AG09309 (cell line): ENCODE measurements at places on chromosomes 16 and 17.

GRCh38 chr17:69744512-69745070 is 330.1 kb downstream of the MAP2K6 start:
- DNase-seq, result no peak

- no peak for DNase-seq
Measured at GRCh38 chr16:27495191-27495590, 54.5 kb downstream of the GTF3C1 start.

DNA sequence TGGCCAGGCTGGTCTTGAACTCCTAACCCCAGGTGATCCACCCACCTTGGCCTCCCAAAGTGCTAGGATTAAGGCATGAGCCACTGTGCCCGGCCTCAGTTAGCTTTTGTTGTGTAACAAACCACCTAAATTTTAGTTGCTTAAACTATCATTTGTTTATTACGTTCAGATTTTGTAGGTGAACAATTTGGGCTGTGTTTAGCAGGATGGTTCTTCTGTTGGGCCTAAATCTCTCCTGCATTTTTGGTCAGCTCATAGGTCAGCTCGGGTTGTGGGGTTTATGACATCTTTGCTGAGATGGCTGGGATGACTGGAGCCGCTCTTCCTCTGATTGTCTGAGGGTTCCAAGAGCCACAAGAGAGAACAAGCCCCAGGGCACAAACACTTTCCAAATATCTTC is 21.1 kb upstream of the NLRP1 start:
- DNase-seq, result no peak

DNA sequence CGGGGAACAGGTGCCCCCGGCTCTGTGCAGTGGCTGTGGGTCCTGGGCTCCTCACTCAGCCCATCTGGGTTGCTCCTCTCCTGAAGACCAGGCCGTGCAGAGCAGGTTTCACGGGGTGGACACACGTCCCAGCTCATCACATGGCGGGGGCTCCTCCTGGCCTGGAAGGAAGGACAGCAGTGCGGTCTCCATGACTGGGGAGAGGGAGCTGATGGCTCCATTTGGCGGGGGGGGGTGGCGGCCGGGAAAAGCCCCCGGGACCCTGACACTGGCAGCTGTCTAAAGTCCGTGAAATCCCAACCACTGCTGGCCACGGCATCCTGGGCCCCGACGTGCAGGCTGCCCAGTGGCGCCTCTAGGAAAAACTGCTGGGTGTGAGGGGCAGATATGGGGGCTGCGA is 19.0 kb downstream of the SOX8 start:
- no peak for DNase-seq

GRCh38 chr17:76270127-76270592 is 5.0 kb downstream of the UBALD2 start:
- DNase-seq, result no peak

DNA sequence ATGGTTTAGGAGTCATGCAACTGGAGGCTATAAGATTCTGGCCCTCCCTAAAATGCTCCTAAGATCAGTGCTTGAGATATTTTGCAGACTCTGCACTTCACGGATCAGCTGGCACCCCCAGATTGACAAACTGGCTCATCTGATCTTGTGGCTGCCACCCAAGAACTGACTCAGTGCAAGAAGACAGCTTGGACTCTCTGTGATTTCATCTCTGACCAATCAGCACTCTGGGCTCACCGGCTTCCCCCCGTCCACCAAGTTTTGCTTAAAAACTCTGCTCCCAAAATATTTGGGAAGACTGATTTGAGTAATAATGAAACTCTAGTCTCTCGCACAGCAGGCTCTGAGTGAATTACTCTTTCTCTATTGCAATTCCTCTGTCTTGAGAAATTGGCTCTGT is 26.3 kb upstream of the CCL2 start:
- no peak for DNase-seq

DNA sequence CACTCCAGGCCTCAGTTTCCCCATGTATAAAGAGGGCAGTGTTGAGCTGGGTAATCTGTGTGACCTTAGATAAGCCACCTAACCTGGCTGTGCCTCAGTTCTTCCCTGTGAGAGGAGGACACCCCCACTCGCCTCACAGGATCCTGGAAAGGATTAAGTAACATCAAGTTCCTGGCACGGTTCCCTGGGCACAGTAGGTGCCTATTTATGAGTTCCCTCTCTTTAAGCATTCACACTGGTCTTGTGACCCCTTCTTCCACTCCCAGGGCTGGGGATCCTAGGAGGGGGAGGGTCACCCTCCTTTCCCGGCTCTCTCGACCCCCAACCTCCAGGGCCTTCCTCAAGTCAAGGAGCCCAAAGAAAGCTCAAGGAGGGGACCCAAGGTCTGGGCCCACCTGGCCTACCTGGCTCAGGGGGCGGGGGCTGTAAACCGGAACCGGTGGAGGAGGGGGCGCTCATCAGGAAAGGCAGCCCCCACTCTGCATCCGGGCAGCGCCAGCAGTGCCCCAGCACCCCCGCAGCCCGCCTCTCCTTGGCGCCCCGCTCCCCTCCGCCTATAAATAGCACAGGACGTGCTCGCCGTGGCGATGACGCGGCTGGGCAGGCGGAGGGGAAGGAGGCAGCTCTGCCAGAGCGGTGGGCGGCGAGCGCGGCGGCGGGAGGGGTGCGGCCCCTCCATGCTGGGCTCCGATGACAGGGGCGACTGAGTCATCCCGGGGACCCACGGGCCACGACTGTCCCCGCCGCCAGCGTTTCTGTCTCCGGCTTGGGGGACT is 9.4 kb downstream of the RPL19 start:
- DNase-seq, result no peak

- DNase-seq, result no peak
Measured at GRCh38 chr17:18187821-18188761, 4.5 kb downstream of the ALKBH5 start.

- DNase-seq, result no peak
Measured at GRCh38 chr16:79712276-79712675, 111.7 kb upstream of the MAF start.

DNA sequence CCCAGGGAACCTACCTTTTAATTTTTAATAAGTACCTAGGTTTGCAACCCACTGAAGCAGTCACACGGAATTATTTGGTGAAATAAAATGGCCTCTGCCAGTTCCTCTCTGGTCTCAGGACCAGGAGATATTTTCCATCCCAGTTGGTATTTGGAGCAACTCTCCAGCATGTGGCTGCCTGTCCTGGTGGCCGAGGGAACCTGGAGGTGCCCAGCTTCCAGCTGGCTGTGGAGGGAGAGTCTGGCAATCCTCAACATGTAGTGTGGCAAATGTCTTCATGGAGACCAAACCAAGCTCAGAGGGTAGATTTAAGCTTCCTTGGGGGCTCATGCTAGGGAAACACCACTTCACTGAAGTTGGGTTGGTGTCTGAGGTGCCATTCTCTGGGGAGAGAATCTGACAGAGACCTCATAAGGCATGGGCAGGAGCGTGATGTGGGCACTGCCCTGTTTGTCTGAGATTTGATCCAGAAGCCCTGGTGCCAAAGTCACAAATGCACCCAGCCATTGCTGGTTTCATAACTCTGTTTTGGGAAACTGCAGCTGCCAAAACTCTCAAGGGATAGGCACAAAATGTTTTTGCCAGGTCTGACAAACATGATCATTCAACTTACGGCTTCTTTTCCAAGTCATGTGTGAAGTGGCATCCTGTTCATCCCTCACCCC is 2.8 kb downstream of the MT1X start:
- no peak for DNase-seq

- no peak for DNase-seq
Measured at GRCh38 chr17:74466111-74466827, at the start of gene CD300A. TSS of gene CD300A (plus strand) at chr17:74466634. CDS start at chr17:74466704, 70 bp downstream.

DNA sequence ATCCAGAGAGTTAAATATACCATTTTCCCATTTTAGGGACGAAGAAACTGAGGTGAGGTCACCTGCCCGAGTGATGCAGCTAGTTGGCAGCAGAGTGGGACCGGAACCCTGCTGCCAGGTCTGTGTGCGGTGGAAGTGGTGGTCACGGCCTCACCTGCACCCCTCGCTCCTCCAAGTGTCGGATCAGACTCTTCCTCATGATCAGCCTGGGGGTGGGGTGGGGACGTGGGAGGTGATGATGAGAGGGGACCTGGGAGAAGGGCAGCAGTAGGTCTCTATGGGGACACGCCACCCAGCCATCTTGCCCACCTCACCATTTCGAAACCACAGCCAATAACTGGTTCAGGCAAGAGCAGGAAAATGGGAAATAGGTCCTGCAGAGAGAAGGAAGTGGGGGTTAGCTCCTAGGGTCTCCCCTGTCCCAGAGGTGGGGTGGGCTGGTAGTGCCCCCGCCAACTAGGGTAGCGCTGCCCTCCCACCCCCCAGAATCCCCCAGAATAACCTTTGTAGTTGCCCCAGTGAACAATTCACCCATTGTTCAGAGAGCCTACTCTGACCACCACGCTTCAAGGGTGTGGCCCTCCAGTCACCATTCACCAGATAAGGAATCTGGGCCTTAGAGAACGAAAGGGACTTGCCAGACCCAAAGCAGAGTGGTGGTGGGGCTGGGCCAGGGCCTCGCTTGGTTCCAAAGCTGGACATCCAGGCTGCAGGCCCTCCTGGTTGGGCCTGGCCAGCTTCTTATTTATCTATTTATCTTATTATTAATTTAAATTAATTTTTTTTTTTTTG is 5.1 kb downstream of the GDPD3 start:
- no peak for DNase-seq

- no peak for DNase-seq
Measured at GRCh38 chr17:81030741-81031565, 4.0 kb upstream of the BAIAP2 start.

GRCh38 chr17:4725646-4726310 is 5.5 kb upstream of the MED11 start:
- no peak for DNase-seq

DNA sequence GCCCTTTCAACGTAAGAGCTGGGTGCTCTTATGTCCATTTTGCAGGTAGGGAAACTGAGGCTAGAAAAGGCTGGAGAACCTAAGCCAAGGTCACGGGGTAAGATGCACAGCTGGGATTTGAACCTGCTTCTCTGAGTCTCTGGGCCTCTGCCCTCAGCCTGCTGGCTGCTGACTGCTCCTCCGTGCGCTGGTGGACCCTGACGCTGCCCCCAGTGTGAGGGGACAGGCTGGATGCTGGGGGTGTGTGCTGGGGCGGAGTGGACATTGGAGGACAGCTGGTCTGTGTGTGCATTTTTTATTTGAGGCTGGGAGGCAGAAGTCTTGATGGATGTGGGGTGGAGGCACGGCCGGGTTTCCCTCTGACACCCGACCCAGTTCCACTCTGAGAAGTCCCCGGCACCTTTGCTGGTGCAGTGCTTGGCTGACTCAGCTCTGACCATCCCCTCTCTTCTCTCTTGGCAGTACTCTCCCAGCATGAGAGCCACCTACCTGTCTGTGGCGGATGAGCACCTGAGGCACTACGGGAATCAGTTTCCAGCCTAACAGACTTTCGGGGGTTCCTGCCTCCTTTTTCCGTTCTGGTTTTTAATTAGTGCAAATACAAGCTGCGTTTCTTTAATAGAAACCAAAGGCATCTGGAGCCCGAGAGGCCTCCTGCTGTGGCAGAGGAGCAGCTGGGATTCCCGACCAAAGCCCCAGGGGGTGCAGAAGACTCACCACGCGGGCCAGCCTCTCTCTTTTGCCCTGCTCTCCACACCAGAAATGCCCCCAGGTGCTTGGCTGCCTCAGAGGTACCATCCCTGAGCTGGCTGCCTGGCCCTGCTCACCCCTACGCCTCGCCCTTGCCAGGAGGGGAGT is 14.1 kb upstream of the DNAI2 start:
- no peak for DNase-seq
